ENCODE measurements at places on chromosomes 2 and 18. TPM values are rescaled to one million over a fixed set of nuclear protein-coding genes. Genes with fewer than 3 reads are reported as not detected.

DNA sequence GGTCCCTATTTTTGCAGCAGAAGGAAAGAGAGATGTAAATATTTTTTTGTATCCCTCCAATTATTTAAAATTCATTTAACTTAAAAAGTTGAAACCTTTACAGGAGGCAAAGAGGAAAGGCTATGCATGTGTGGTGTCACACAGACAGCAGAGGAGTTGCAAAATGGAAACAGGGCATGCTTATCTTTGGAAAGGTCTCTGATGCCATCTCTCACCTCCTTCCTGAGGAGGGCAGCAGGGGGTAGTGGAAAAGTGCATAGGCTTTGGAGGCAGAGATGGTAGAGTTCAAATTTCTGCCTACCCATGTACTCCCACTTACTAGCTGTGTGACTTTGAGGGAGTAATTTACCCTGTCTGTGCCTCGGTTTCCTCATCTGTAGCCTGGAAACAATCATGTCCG is 99.6 kb upstream of the MCFD2 start:
- H3K4me1 ChIP-seq, result peaks cover 27% of the 10 kb centered on the region
- peaks cover 10% of the 10 kb centered on the region for H3K36me3 ChIP-seq
- DNase-seq, result peak; percentile 22
- H3K4me3 ChIP-seq, result no peak overlapping the region

GRCh38 chr2:107992069-107992468 is 5.7 kb downstream of the SLC5A7 start:
- no peaks in the 10 kb centered on the region for H3K27me3 ChIP-seq
- H3K4me3 ChIP-seq, result no peak overlapping the region
- no peak overlapping the region for H3K27ac ChIP-seq
- peak; percentile 8 for DNase-seq

- DNase-seq, result peak; percentile 88
- no peaks in the 10 kb centered on the region for H3K27me3 ChIP-seq
- H3K27ac ChIP-seq, result peak overlapping the region; percentile 35
- H3K4me1 ChIP-seq, result peaks cover 39% of the 10 kb centered on the region
- H3K4me3 ChIP-seq, result peak overlapping the region; percentile 12
These were observed 76.7 kb downstream of the MERTK start for GRCh38 chr2:111975053-111975552.

The NDUFS1 gene
- total RNA-seq, result 81.0 TPM

DNA sequence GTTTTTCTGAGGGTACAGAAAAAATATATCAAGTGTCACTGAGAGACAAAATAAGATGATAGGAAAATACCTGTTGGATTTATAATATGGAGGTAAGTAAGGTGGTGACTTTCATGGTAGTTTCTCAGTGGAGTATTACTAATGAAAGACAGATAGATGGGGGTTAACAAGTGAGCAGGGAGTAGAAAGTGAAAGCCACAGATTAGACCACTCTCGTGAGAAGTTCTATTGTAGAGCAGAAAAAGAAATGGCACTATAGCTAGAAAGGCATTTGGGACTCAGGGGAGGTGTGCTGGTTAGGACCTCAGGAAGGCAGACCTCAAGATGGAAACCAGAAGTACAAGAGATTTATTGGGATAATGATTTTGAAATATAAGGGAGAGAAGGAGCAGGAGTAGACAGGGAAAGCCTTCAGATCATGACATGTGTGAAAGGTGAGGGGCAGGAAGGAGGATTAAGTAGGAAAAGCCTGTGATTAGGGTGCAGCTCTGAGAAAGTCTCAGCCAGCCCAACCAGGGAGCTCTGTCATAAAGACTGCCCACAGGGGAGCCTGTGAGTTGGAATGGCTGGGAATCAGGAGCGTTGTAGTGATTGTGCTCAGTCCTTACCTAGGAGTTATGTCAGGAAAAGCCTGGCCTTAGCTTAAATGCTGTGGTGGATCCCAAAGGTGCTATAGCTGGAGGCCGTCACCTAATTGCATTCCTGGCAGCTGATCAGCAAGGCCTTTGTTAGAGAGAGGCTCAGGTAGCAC is 198.1 kb downstream of the IKZF2 start:
- H3K27me3 ChIP-seq, result no peaks in the 10 kb centered on the region
- peaks cover 7% of the 10 kb centered on the region for H3K4me1 ChIP-seq
- H3K27ac ChIP-seq, result no peak overlapping the region
- H3K4me3 ChIP-seq, result no peak overlapping the region

DNA sequence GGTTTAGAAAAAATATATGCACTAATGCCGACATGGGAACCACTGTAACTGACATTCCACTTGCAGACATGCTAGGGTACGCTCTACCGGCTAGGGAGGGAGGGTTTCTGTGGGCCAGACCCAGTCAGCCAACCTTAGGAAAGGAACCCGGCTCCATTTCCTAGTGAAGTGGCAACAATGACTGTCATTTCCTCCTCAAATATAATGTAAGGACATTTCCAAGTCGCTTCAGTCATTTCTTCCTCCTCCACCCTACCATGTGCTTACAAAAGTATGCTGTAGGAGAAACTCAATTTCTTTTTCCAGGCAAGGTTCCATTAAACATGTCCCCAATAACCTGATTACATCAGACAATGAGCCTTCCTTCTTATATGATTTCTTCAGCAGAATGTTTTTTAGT is 64.3 kb upstream of the PSMD14 start:
- H3K4me3 ChIP-seq, result no peak overlapping the region
- no peaks in the 10 kb centered on the region for H3K4me1 ChIP-seq
- no peak for DNase-seq

The NFU1 gene
- 21.7 TPM for total RNA-seq

DNA sequence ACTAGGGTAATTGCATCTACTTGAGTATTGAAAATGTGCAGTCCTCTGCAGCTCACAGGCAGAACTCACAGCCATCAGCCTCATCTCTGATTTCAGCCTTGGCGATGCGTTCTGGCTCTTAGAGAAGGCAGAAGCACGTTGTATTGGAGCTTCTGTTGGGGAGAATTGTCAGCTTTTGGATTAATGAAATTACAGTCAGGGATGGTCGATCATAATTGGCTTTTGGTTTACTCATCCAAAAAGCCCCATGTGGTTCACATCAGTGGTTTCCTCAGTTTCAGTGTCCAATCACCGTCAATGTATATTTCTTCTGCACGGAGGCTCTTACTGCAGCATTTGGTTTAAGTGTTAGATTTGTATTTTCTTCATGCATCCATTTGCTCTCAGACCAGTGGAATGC is 218.5 kb upstream of the SOX11 start:
- no peak for DNase-seq
- H3K27me3 ChIP-seq, result no peaks in the 10 kb centered on the region
- H3K27ac ChIP-seq, result no peak overlapping the region
- H3K4me3 ChIP-seq, result no peak overlapping the region

The SPDYA gene
- 2.0 TPM for total RNA-seq

DNA sequence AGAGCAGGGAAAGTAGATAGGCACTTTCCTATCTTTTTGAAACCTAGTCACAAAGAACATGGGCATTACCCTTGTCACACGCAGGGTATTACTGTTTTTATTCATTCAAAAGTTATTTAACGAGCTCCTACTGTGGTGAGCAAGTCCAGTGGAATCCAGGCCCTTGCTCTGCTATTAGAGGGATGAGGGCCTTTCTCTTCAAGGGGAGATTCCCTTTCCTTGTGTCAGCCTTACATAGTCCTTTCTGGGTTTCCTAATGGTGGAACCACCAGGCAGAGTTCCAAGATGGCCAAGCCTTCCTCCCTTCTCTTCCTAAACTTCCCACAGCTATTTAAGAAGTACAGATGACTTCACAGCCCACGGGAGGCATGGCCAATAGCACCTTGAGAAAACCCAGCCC is 64.6 kb downstream of the SPTBN1 start:
- no peak overlapping the region for H3K4me3 ChIP-seq
- peaks cover 57% of the 10 kb centered on the region for H3K4me1 ChIP-seq
- H3K27ac ChIP-seq, result peak overlapping the region; percentile 32
- peaks cover 24% of the 10 kb centered on the region for H3K36me3 ChIP-seq

The CXCR4 gene
- 12.4 TPM for total RNA-seq

- H3K4me3 ChIP-seq, result no peak overlapping the region
- H3K27ac ChIP-seq, result no peak overlapping the region
- no peaks in the 10 kb centered on the region for H3K36me3 ChIP-seq
- no peak for DNase-seq
- H3K4me1 ChIP-seq, result no peaks in the 10 kb centered on the region
These were observed 52.0 kb downstream of the ARL4C start for GRCh38 chr2:234444893-234445292.

All from Calu3 (cell line).